ENCODE measurements at places on chromosomes 5 and 9.

DNA sequence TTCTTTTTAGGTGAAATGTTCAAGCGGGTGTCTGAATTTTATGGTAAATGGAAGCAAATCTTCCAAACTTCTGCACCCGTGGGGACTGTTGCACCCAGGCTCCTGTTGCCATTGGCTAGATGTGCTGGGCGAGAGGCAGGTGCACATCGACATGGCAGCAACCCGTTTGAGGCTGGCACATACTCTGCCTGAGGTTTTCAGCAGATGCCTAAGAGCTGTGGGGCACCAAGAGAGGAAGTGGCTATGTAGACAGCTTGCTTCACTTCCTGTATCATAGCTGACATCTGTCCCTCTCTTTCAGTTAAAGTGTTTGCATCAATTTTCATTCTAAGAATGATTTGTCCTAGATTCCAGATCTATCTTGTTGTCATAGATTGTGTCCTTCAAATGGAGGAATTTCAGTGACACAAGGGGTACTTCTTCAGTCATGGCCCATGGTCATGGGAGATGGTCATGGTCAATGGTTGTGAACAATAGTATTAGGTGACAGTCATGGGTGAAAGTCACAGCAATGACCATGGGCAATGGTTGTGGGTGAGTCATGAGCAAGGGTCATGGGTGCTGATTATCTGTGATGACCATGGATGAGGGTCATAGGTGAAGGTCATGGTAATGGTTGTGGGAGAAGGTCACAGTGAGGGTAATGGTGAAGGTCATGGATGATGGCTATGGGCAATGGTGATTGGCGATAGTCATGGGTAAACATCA is 115.1 kb upstream of the IRX4 start:
- DNase-seq = no peak

GRCh38 chr9:132984202-132985070 is 5.9 kb downstream of the GFI1B start:
- DNase-seq = no peak

DNA sequence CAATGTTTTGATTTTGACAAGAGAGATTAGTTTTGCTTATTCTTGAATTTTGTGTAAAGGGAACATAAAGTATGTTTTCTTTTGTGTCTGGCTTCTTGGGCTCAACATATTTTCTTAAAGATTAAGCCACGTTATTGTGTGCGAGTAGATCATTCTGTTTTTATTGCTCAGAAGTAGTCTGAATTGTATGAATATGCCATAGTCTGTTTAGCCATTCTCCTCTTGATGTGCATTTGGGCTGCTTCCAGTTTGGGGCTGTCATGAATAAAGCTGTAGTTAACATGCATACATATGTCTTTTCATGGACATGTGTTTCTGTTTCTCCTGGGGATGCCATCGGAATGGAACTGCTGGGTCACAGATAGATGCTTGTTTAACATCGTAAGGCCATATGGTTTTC is 198.9 kb downstream of the FANCC start:
- peak; percentile 32 for DNase-seq

- DNase-seq = peak; percentile 36
Measured at GRCh38 chr5:143319437-143320227, 83.9 kb downstream of the NR3C1 start.

Data from fibroblast of the aortic adventitia (primary cell).